Heart left ventricle (tissue), 16 donors: ENCODE measurements at places on chromosomes 2 and 18. TPM values are rescaled to one million over a fixed set of nuclear protein-coding genes. Genes with fewer than 3 reads are reported as not detected.
A peak's percentile ranks its signal among the peaks of the same experiment; 100 is the strongest.

GRCh38 chr2:239690651-239691631 lies 290.1 kb upstream of the HDAC4 start:
- DNase-seq: no peak

- DNase-seq: no peak
These were observed 46.5 kb downstream of the KCNIP3 start for GRCh38 chr2:95343429-95344214.

The ADAM23 gene
- 36.0 TPM for total RNA-seq

The RESP18 gene
- not detected for total RNA-seq

GRCh38 chr2:109118321-109118720 lies 10.7 kb upstream of the SH3RF3 start:
- DNase-seq: no peak

- no peak for DNase-seq
These were observed 53.5 kb upstream of the CYP1B1 start for GRCh38 chr2:38129481-38129880.

- DNase-seq: no peak
These were observed 17.4 kb upstream of the NOSTRIN start for GRCh38 chr2:168784993-168785392.

The TEX51 gene
- not detected for total RNA-seq

The COBLL1 gene
- 16.2 TPM for total RNA-seq

DNA sequence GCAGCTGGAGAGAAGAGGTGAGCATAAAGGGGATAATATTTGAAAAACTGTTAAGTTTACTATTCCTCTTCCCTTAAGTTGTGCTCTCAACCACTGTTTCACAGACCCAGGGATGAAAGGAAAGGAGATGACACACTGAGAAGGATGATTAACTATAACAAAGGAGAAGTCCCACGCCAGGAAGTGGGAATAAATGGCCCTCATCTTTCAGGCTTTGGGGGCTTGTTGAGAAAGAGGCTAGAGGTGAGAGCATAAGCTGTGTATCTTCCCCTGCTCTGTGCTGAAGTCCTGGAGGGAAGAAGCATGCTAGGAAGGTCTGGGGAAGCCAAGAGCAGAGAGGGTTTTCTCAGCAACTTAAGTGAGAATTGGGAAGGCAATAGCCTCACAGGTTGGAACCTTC lies 399.1 kb upstream of the ATP5MC3 start:
- no peak for DNase-seq

- no peak for DNase-seq
These were observed 130.0 kb upstream of the FN1 start for GRCh38 chr2:215565897-215566296.

The RABL2A gene
- total RNA-seq: 3.0 TPM

DNA sequence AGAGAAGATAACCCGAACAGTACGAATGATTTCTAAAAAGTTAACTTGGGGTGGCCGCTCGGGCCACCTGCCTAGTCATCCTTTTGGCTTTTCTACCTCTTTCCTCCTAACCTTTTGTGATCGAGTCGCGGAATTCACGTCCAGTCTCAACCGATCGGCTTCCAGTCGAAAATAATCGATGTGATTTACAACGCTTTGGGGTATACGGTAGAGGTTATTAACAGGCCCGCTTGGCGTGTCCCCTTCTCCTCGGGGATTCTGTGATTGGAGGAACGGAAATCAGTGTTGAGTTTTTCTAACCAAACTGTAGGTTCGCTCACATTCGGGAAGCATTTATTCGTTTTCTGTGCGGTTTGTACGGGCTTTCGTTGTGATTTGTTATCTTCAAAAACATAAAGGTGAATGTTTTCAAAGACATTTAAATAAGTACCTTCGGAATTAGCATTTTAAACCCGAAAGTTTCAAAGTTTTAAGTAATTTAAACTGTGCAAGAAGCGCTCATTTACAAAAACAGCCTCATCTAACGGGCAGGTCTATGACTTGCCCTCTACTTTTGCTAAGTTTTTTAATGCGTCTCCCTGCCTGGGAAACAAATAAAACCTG lies 588 bp upstream of the FOXI3 start:
- no peak for DNase-seq

The C2orf81 gene
- total RNA-seq: 0.83 TPM

GRCh38 chr18:59690996-59691395 lies 6.2 kb downstream of the CCBE1 start:
- DNase-seq: no peak

The REG3A gene
- total RNA-seq: not detected

The NGEF gene
- total RNA-seq: not detected

The LONRF2 gene
- total RNA-seq: 25.3 TPM

DNA sequence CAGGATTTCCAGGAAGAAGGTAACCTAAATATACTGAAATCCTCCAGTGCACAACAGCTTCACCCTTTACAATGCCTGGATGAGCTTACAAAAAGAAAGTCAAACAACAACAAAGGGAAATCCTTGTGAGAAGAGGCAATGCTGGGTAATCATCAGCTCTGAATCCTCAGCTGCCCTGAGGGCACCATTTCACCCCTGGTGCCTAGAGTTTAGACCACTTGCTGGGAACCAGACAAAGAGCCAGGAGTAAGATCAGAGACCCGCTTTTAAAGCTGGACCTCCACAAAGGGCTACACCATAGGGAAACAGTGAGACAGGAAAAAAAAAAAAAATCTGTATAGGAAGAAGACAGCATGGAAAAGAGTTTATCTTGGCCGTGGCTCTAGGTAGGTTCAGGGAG lies 97.0 kb downstream of the FOXI3 start:
- DNase-seq: no peak

- no peak for DNase-seq
These were observed 64.1 kb downstream of the EIF2AK3 start for GRCh38 chr2:88563129-88563528.

- DNase-seq: peak; percentile 8
These were observed 6.3 kb upstream of the ECEL1 start for GRCh38 chr2:232493701-232494474.

The OSR1 gene
- total RNA-seq: 10.4 TPM

DNA sequence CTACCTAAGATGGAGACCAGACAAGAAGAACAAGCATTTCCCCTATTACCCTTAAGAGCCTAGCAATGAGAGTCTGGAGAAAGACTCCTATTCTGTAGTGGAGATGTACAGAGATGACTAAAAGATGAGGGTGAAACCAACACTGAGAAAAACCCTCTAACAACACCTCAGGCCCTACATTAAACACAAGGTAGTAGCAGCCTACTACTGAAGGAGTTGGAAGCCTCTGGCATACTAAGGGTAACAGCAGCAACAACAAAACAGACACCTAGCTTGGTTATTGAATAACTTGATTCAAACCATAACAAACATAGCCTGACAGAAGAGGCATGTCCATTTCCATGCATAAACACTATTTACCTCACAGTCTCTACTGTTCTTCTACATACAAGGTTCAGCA lies 60.5 kb downstream of the UGP2 start:
- DNase-seq: no peak

DNA sequence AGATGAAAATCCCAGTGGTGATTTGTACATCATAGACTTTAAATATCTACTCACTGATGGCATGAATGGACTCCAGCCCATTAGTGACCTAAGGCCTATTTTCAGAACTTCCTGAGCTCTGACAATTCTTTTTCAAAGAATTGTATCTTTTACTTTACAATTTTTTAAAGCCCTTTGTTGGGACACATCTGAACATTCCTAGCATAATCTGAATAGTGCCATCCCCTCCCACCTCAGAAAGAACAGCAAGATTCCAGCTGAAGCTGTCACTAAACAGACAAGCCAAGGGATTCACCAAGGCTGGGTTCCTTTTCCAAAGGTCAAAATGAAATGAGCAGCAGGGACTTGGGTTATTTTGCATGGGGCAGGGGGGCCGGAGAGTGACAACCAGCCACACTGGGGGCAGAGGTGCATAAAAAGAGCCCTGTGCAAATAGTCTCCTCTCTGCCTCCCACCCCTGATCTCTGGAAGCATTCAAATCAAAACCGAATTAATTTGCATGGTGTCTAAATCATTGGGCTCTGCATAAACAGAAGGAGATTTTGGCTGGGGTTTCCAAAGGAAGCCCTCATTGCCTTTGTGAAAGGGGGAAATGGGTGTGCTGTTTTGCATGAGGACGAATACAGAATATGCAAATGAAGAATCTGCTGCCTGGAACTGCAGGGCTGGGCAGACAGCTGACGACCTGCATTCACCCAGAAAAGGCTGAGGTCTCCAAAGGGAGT lies 17.2 kb downstream of the EPHA4 start:
- DNase-seq: no peak

- no peak for DNase-seq
These were observed 49.4 kb downstream of the PDE1A start for GRCh38 chr2:182377467-182377866.

DNA sequence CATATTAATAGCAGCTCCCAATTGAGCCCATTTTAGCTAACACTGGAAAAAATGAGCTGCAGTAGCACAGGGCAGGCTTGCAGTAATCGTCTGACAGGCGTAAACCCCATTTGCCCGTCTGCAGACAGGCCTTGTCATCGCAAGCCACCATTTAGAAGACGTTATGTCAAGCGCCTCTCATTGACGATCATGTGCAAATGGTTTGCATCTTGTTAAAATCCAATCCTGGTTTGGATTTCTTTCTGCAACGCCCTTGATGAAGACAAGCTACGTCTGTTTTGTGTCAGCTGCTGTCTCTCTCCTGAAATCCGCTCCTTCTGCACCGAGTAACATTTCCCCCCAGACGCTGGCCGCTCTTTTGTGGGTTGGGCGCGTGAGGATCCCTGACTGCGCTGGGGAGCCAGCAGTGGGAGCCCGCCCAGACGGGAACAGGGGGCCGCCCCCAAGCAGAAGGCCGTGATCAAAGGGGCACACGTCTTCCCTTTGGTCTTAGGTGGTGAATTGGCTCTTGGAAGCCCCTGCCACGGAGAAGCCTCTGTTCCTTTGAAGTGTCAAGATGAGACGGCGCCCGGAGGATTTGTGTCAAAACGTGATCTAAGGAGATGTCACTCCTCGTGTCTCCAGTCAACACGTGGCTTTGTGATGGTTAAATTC lies 84.2 kb upstream of the GPC1 start:
- DNase-seq: no peak

DNA sequence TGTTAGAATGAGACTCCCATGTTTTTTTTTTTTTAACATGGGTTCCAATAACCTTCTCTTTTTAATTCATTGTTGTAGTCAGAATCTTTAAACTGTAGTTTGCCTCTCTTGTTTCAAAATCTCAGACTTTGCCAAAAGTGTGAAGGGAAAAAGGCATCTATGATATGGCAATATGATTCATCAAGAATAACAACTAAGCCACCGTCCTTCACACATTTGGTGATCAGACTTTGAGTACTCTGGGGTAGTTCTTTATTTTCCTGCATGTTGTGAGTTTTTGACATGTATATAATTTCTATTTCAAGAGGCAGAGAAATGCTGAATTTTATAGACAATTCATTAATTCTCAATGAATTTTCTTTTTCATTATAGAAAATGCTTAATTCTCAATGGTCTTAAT lies 53.5 kb upstream of the CERS6 start:
- no peak for DNase-seq

GRCh38 chr2:47237375-47238334 lies 82.5 kb upstream of the STPG4 start:
- DNase-seq: peak; percentile 74

The PLCL1 gene
- total RNA-seq: 97.6 TPM

The CCDC141 gene
- 258 TPM for total RNA-seq

- no peak for DNase-seq
These were observed 2.3 kb downstream of the CPS1 start for GRCh38 chr2:210558708-210559107.

DNA sequence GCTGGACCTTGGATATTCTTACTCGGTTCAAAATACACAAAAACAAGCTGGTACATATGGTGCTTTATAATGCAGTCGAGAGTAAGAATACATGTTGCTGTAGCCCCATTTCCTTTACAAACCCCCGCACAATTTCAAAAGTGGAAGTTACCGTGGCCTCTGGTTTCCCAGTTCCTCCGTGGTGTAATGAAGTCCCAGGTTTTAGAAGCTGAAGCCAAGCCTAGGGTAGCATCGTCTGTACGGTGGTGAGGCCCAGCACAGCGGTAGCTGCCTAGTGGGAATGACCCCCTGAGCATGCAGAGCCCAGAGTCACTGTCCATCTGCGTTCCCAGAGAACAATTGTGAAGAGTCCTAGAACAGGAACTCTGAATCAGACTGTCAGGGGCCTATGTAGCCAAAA lies 171.8 kb downstream of the ASXL3 start:
- DNase-seq: no peak

DNA sequence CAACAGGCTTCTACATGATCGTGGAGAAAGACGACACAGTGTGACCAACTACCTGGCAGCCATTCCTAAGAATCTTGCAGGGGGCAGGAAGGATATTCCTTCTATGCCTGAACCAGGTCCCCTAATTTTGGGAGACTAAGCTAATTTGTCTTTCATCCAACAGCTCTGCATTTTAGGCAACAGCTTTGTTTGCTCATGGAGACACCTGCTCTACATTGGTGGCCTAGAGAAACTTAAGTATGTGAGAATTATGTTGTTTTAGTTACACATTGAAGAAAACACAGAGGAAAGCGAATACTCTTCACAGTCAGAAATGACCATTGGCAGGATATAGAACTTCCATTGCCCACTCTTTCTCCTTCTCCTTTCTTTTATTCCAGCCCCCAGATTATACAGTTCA lies 75.2 kb downstream of the ASXL3 start:
- DNase-seq: no peak

The SPATS2L gene
- total RNA-seq: 107 TPM

GRCh38 chr2:200431996-200432705 lies 77.7 kb downstream of the KCTD18 start:
- DNase-seq: no peak
